IPS-NIHi11 (cell line): ENCODE measurements at places on chromosomes 12 and 14.

DNA sequence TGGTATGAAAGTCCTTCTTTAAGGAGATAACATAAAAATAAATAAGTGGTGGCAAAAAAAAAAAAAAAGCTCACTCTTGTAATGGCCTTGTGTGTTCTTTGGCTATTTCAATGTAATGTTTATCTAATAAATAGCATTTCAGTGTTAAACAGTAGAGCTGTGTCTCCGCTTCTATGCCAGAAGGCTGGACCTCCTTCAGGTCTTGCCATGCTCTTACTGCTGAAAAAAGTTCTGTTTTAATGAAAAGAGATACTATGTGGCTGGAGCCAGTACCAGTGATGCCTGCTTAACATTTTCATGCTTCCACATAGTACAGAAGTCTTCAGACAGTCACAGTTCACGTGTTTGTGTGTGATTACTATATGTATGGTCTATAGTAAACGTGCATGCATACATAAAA, 74.1 kb upstream of the PRICKLE1 start:
- no peak for DNase-seq

DNA sequence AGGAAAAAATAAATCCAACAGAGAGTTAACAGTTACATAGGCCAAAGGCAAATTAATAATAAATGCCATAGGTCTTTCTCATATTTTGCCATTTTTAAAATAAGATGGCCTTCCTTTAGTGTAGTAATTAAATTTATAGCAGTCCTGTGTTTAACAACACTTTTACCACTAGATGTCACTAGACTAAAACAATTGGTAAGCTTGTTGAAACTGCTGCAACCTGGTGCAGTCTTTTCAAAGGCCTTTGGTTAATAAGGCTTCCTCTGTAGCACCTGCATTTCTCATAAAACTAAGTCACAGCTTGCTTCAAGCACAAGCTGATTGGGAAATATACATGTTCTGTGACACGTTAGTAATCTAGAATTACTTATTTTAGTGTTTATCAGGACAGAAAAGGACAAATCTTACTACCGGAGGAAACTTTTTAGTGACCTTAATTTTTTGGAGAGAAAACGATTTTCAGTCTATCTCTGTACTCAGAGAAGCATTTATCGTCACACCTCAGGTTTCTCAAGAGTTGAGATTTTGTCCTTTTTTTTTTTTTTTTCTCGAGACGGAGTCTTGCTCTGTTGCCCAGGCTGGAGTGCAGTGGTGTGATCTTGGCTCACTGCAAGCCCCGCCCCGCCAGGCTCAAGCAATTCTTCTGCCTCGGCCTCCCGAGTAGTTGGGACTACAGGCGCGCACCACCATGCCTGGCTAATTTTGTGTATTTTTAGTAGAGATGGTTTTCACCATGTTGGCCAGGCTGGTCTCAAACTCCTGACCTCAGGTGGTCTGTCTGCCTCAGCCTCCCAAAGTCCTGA, 20.0 kb downstream of the BORCS5 start:
- peak; percentile 78 for DNase-seq

- no peak for DNase-seq
Observed at GRCh38 chr12:75554556-75554880, 43.1 kb upstream of the KRR1 start.

GRCh38 chr12:57229046-57229633, 371 bp upstream of the SHMT2 start:
- DNase-seq, result no peak
